ENCODE measurements at places on chromosomes 5 and 9.

DNA sequence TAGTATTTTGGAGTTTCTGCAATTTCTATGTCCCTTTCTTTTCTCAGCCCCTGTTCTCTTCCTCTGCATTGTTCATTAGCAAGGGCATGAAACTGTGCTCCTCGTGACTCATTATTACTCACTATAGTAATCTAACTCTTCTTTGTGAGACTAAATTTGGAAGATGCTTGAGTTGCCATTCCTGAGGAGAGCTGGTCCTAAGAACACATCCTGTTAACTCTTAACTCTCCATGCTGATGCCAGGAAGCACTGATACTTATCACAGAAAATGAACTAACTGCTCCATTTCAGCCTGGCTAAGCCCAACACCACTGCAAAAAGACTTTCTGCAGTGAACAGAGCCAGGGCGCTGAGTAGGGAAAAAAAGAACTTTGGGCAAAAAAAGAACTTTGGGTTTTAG, 10.6 kb upstream of the CSNK1A1 start:
- no peak for DNase-seq

GRCh38 chr9:95083086-95083768, 234.3 kb downstream of the FANCC start:
- DNase-seq, result no peak

DNA sequence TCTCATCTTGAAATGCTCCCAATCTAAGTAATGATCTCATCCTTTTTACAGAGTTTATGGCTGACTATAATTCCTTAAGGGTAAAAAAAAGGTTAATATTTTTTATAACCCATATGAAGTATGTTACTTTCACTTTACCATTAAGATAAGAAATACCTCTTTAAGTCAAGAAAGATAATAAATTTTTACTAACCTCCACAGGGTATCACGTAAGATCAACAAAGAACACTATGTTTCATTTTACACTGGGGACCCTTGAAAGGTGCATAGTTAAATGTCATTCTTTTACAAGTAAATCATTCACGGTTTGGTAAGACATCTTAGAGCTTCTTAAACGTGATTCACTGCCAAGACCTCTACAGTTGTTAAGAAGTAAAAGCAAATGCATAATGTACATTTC, 472.7 kb upstream of the CDH9 start:
- no peak for DNase-seq

DNA sequence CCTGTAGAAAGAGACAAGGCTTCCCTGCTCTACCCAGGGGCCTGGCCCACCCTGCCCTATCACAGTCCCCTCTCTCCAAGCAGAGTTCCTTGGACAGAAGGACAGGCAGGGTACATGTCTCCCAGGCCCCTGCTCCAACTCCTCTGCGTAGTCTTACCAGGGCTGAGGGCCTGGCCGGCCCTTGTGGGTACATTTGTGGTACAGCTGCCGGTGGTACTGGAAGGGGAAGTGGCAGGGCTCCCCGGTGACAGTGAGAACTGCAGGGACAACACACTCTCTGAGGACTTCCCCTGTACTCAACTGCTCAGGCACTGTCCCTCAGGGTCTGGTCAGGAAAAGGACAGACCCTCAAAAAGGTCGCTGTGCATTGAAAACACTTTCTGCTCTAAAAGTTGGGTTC, 3.6 kb downstream of the F12 start:
- no peak for DNase-seq

DNA sequence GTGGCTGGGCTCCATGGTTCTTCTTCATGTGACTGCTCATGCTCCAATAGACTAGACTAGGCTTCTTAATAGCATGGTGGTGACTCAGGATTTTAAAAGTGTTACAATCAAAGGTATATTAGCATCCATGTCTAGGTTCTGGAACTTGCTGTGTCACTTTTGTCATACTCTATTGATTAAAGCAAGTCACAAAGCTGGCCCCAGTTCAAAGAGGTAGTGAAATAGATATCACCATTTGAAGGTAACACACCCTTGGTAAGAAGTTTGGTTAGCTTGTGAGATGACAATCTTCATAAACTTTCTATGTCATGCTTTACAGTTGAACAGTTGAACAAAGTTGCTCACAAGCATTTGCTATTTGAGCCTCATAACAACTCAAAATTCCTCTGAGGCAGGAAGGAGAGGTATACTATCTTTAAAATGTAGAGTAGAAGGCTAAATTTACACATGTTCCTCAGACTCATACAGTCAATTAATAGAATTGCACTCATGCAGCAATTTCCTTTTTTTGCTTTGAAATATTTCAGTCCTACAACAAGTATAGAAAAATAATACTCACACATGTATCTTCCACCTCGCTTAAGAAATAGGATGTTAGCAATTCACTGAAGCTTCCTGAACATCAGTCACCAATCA, 56.8 kb upstream of the TMEM252 start:
- DNase-seq, result no peak

GRCh38 chr9:93058355-93059010, at the start of gene SUSD3:
SUSD3 (plus strand) TSS chr9:93058701; CDS start chr9:93058743, 42 bp downstream.
- no peak for DNase-seq

Measured in NCI-H1694 treated with DMSO at 0.1 percent for 48 hours (cell line).